ENCODE measurements at places on chromosomes 2 and 18. TPM values are rescaled to one million over a fixed set of nuclear protein-coding genes. Genes with fewer than 3 reads are reported as not detected.

ACTG2 gene
- 0.21 TPM for total RNA-seq

REG3G gene
- not detected for total RNA-seq

ERMN gene
- not detected for total RNA-seq

GAL3ST2 gene
- total RNA-seq: not detected

C2orf66 gene
- total RNA-seq: 0.14 TPM

SFT2D3 gene
- total RNA-seq: 2.4 TPM

ST8SIA3 gene
- total RNA-seq: not detected

MYCN gene
- 0.10 TPM for total RNA-seq

- no peak for DNase-seq
Observed at GRCh38 chr2:22748909-22749308, 636.1 kb upstream of the KLHL29 start.

DNA sequence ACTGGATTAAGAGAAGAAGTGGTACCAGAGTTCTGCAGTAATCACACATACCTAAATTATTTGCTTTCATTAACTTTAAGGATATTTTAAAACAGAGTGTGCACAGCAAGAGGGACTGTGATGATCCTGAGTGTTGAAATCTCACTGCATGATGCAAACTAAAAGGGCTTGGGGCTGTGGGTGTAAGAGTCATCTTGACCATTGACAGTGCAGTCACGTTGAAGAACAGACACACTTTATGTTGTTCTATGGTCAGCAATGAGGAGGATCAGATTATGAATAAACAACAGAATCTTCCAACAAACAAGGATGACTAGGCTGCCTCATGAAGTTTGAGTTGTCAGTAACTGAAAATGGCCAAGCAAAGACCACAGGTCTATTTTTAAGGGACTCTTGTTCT, 87.2 kb upstream of the GALNT5 start:
- no peak for DNase-seq

DNA sequence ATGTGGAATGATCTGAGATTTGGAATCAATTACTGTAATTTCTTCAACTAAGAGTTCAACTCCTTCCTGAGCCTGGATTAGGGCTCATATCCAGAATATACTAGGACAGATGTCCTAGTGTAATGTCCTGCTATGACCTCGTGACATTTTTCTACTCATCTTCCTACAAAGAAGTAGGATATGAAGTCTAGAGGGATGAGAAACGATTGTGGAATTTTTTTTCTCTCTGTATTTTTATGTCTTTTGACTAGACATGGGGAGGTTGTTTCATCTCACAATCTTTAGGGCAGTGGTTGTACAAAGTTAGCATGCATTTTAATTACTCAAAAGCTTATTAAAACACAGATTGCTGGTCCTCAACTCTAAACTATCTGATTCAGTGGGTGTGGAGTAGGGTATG, 203.0 kb downstream of the PARD3B start:
- no peak for DNase-seq

GRCh38 chr2:226580403-226580802, 219.2 kb downstream of the IRS1 start:
- no peak for DNase-seq

DNA sequence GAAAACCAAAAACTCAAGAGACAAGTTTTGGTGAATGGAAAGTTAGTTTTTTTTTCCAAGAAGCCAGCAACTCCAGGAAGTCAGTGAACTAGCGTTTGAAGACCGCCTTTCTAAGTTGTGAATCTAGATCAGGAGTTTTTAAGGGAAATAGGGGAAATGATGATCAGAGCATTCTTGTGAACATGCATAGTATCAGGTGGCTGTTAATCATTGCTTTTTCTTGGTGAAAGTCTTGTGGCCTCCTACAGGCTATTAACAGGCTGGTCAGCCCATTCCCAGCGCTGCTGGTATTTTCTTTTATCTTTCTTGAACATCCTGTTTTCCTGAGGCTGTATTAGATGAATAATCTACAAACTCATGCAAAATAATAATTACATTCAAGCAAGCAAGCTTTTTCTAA, 155.8 kb downstream of the PTPRM start:
- DNase-seq: no peak

DNA sequence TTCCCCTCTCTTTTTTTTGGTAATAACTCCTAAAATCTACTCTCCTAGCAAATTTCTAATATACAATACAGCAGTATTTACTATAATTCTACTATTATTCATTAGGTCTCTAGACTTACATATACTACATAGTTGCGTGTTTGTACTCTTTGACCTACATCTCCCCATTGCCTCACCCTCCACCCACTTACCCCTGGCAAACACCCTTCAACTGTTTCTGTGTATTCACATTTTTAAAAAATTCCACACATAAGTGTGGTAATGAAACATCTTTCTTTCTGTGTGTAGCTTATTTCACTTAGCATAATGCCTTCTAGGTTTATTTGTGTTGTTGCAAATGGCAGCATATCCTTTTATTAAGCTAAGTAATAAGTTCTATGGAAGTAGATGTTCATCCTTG, 336.0 kb downstream of the CCDC85A start:
- no peak for DNase-seq

DNA sequence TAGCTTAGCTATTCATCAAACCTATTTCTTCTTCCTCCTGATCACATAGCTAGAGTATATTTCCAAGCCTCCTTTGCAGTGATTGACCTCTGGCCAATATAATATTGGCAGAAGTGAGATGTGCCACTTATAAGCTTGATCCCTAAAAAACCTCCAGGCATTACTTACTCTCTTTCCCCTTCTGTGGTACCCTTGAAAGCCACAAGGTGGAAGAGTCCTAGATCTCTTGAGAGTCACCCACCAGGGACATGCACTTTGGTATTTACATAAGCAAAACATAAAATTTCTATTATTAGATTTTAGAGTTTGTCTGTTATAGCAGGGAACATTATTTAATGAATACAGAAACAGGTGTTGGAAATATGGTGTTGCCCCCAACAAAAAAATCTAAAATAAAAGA, 112.0 kb downstream of the EXOC6B start:
- no peak for DNase-seq

DNA sequence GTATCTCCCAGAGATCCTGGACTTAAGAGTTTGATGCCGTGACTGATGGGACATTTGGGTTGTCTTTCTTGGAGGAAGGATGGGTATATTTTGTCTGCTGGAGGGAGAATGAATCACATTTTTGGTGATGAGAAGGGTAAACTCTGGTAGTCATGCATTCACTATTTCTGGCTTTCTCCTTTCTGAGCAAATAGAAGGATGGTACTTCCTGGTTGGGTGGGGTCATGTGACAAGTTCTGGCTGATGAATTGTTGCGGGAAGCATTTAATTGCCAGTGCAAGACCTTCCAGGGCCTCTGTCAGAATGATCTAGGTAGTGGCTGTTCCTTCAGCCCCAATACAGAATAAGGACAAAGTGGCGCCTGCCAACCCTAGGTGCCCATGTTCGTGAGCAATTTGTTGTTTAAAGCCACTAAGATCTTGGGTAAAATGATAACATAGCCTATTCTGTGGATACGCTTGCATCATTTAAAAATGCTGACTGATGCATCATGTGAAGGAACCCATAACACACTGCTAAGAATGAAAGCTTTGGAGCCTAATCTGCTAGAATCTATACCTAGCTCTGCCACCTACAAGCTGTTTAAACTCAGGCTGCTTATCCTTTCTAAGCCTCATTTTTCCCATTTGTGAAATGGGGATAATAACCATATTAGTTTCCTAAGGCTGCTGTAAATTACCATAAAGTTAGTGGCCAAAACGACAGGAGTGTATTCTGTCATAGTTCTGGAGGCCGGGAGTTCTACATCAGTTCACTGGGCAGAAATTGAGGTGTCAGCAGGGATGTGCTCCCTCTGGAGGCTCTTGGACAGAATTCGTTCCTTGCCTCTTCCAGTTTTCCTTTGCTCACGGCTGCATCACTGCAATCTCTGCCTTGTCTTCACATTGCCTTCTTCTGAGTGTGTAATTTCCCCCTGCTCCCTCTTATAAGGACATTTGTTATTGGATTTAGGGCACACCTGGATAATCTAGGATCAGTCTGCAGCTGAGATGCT, 281.3 kb downstream of the AGPS start:
- no peak for DNase-seq

DNA sequence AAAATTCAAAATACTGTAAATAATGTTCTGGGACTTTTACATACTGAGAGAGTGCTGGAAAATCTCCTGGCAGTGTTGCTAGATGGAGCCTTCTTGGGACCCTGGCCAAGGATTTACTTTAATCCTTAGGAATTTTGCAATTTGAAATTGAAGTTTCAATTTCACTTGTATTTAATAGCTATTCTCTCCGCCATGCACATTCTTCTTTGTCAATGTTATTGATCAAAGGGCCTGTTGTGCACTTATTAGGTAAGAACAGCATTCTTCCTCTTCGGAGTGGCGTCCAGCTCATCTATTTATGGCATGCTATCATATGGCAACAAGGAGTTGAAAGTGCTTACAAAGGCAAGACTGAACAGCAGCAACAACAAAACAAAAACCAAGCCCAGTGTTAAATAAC, 40.1 kb upstream of the SOS1 start:
- no peak for DNase-seq

DNA sequence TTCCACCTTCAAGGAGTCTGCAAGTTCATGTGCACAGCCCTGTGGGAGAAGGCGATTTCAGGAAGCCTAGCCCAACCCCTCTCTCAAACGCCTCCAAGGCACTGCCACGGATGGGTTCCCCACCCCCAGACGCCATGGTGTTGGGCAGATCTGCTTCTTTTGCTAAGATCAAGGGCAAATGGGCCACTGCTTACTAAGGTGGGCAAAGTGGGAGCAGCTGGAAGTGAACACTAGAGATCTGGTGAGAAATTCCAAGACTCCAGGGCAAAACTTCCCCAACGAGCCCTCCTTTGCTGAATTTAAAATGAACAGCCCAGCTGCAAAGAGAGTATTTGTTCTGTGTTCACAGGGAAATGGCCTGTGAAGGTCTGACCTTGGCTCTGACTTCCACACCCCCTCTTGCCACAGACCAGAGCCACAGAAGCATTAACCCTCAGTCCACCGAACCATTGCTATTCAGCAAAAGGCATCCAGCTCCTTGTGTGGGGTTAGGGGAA, 45.1 kb upstream of the ZBTB7C start:
- no peak for DNase-seq

DNA sequence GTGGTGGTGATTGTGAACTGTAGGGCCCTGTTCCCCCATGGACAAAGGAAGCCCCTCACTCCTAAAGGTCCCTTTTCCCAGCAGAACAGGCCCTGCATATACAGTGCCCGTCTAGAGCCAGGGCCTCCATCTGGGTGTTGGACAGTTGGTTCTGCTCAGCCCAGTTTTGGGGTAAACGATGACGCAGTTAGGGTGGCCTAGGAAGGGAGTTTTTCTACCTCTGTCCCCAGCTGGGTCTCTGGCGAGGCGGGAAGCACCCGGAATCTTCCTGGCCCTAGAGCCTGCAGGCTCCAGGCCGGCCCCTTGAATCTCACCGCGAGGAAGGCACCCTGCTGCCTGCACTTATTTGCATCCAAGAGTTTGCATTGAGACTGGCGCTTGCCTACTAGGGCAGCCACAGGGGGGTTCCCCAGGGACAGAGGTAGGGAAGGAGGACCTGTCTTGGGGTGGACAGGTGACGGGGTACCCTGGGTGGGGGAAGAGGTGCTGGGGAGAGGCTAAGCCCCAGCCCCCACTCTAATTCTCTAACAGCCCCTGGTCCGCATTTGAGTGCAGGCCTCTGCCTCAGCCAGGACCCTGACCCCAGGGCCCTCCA, 529 bp upstream of the MTA3 start:
- DNase-seq: no peak

DNA sequence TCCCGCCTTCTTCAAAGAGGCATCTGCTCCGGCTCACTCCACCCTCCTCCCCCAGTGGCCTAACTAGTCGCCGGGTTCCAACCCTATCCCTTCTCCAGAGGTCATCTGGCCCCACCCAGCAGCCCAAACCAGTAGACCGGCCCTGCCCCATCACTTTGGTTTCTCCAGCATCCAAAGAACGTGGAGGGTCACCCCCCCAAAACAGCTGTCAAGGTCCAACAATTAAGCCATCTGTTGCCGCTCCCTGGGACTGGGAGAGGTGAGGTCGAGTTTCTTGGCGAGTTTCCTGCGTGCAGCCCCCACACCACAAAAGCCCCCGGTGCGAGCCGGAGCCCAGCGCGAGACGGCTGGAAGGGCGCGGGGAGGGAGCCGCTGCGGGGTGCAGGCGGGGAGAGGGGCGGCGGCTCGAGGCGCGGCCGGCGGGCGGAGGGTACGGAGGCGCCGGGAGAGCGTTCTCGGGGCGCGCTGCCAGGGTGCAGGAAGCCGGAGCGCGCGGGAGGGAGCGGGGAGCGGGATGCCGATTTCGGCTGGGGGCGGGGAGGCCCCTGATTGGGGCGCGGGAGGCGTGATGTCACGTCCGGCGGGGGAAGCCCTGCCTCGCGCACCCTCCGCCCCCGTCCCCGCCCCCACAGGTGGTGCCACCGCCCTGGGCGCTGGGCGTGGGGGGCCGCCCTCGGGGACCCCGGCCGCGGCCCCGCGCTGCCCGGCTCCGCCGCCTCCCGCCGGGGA, 571 bp upstream of the GPC1 start:
- DNase-seq: peak; percentile 60

- DNase-seq: no peak
Observed at GRCh38 chr2:121377646-121378045, 92.6 kb upstream of the TFCP2L1 start.

- DNase-seq: peak; percentile 91
Observed at GRCh38 chr2:178112202-178113152, at the start of gene RBM45. Gene RBM45 (plus strand): TSS chr2:178112437. CDS start chr2:178112547, 110 bp downstream.

DNA sequence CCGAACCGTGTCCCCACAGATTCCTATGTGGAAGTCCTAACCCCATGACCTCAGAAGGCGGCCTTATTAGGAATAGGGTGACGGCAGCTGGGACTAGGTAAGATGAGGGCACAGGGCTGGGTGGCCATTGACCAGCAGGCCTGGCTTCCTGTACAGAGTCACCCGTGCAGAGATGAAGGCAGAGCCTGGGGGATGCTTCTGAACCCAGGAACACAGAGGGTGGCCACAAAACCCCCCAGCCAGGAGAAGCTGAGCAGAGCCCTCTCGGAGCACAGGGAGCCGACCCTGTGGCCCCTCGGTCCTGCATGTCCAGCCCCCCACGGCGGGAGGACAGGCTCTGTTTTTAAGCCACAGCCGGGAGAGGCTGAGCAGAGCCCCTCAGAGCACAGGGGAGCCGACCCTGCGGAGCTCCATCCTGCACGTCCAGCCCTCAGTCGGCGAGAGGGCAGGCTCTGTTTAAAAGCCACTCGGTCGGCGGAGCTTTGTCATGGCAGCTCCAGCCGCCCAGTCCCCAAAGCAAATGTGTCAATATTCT, 2.7 kb downstream of the PDCD1 start:
- no peak for DNase-seq

- no peak for DNase-seq
Observed at GRCh38 chr2:135999899-136000298, 14.5 kb upstream of the DARS1 start.

- DNase-seq: no peak
Observed at GRCh38 chr18:4352746-4353551, 102.2 kb downstream of the DLGAP1 start.

DNA sequence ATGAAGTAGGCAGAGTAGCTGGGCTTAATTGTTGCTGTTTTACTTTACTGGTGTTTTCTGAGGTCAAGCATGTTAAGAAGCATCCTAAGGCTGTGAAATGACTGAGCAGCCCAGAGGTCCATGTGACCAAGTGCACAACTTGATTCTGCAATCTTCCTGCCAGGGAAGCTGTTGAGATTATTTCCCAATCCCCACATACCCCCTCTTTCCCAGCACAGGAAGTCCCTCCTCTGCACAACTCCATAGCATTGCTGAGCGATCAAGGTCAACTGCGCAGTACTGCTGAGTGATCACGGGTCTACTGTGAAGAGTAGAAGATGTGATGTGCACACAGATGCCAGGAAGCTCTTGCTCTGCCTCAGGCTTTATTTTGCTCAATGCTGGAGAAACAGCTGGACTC, 105.8 kb downstream of the GALNT14 start:
- DNase-seq: no peak

GRCh38 chr2:200961674-200962073, 1.8 kb downstream of the ORC2 start:
- no peak for DNase-seq

Measured in foreskin keratinocyte (primary cell).